ENCODE measurements at places on chromosomes 12 and 14.

GRCh38 chr12:111249757-111250156, 119.1 kb downstream of the PHETA1 start:
- no peak for DNase-seq

DNA sequence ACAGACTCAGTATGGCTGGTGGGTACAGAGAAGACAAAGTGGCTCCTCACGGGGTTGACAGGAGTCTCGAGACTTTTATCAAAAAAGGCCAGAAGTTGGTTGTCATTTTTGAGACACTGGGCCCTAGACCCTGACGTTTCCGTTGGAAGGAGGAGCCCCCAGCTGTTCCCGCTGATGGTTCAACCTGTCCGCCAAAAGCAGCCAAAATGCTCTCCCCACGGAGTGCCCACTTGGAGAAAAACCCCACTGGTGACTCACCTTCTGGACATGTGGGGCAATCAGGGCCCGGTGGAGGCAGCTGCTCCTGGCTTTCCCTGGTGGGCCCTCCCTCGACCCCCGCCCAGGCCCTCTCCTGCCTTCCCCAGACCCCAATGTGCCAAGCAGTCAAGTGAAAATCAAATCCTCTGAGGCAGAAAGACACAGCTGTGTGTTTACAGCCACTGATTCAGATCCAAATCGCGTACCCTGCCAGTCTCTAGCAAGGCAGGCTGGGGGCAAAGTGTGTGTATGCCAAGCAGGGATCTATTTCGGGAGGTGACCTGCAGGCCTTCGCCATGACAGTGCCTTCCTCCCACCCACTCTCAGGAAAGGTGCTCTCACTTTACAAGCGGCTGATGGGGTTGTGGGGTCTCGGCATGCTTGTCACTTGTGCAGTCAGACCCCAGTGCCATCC, 347.4 kb downstream of the DPF3 start:
- DNase-seq, result no peak

GRCh38 chr12:40946612-40947194, 241.4 kb upstream of the PDZRN4 start:
- peak; percentile 57 for DNase-seq

- DNase-seq, result no peak
Observed at GRCh38 chr12:92628476-92628875, 74.3 kb upstream of the PLEKHG7 start.

- DNase-seq, result no peak
Observed at GRCh38 chr14:95471016-95471415, 45.4 kb downstream of the SYNE3 start.

- no peak for DNase-seq
Observed at GRCh38 chr12:112126911-112127310, 1.6 kb downstream of the TRAFD1 start.

GRCh38 chr14:55699131-55700057, 119.4 kb downstream of the KTN1 start:
- DNase-seq, result no peak

DNA sequence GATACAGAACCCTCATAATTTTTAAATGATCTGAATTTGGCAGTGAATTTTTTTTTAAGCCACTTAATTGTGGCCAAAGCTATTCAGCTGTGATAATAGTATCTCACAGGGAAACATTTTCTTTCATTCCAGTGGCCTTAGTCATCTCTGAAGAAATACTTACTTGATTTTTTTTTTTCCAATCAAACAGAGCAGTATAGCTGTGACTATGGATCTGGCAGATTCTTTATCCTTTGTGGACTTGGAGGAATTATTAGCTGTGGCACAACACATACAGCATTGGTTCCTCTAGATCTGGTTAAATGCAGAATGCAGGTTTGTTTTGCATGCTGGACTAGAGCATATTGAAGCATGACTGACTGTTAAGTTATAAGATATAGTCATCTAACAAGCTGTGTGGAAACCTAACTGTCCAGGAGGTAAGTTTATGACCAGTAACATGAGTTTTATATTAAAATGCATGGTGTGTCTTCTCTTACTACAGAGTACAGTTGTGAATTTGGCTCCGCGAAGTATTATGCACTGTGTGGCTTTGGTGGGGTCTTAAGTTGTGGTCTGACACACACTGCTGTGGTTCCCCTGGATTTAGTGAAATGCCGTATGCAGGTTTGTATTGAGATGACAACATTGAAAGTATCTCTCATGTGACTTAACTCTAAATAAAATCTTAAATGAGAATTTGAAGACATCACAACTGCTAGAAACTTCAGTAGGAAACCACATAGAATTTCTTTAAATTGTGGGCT, 1.9 kb downstream of the SLC25A3 start:
- no peak for DNase-seq

All from NCI-H1930 (cell line).